ENCODE measurements at places on chromosomes 11 and 22.

- no peak for DNase-seq
Measured at GRCh38 chr22:21933413-21933812, 19.2 kb downstream of the PPM1F start.

- no peak for DNase-seq
Measured at GRCh38 chr11:132008872-132009271, 638.5 kb downstream of the NTM start.

DNA sequence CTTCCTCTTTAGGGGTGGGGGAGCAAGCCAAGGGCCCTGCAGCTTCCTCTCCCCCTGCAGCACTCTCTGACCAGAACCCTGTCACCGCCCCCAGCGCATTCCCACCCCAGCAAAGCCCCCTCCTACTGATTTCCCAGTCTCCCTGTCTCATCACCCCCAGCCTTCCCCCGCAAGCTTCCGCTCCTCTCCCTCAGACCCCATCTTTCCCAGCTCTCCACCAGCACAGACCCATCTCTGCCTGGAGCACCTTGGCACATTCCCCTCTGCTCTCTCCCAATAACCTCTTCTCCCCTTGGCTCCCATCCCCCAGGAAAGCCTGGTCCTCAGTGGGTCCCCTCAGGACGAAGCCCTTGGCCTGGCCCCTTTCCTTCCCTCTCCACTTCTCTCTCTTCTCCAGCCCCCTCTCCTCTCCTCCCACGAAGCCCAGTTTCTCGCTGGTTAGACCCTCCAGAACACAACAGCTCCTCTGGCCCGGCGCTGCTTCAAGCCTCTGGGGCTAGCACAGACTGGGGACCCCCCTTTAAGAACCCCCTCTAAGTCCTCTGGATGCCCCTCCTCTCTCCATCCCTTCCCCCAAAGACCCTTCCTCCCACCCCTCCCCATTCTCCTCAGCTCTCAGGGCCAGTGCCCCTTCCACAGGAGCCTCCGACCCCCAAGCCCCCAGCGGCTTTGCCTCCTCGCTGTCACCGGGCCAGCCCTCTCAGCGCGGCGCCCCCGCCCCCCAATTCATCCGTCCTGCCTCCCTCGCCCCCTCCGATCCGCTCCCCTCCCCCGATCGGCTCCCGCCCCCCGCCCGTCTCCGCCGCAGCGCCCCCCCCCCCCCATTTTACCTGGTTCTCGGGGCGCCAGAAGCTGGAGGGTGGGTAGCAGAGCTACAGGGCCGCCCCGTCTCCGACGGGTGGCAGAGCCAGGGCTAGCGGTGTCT lies 594 bp downstream of the NRXN2 start:
- DNase-seq: no peak

GRCh38 chr11:116984589-116984988 lies 113.6 kb downstream of the SIK3 start:
- no peak for DNase-seq

- DNase-seq: no peak
Measured at GRCh38 chr11:74354036-74354435, 42.6 kb upstream of the P4HA3 start.

DNA sequence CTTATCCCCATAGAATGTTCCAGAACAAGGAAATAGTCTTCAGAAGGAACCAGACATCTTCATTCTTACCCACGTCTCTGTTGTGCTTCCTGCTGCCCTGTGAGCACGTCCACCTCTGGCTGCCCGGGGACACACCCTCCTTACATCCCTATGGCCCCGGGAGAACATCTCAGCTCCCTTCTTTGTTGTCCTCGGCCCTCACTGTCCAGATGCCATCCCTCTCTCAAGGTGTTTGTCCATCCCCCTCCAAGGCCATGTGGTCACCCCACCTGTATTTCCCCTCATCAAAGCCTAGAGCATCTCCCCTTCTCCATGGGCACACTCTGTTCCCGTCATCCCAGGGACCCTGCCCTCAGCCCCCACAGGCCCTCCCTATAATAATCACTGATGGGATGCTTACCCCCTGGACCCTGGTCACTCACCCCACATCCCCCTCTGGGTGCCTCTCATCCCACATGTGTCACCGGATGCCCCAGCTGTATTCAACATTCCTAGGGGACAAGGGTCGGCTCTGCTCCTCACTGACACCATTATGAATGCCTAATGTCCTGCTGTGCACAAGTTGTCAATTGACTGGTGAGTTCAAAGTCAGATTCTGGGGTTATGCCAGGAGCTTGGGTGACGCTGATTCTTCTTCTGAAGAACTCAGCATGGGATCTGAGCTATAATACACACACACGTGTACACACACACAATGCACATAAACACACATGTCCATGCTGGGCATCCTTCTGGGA lies 28.8 kb downstream of the IGLL5 start:
- DNase-seq: no peak

DNA sequence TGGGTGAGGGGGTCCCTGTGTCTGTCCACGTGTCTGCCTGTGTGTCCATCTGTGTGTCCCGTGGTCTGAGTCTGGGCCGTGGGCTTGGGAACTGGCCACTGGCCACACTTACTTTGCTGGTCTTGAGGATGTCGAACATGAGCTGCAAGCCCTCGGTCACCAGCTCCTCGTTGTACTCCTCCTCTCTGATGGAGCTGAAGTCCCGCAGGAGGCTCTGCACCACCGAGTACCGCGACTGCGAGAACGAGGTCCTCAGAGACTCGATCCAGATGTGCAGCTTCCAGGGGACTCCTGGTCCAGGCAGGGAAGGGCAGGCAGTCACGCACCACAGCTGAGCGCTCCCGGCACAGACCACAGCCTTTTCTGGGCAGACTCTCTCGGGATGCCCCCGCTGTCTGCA lies 55.4 kb downstream of the NAT10 start:
- DNase-seq: no peak

GRCh38 chr11:77347948-77348347 lies 46.5 kb upstream of the GDPD4 start:
- no peak for DNase-seq

DNA sequence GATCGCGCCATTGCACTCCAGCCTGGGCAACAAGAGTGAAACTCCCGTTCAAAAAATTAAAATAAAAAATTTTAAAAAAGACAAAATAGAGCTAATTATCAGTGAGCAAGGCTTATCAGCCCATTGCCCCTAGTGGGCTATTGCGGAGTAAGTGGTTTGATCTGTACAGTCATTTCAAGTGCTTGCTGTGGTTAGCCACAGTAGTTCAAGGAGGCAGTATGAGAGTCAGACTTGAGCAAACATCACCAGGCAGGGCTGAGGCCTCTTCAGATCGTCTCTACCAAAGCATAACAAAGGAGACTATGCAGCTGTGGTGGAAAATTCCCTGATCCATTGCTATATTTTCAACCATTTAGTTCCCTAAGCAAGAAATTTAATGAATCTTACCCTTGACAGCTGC lies 4.3 kb upstream of the SBF2 start:
- no peak for DNase-seq

DNA sequence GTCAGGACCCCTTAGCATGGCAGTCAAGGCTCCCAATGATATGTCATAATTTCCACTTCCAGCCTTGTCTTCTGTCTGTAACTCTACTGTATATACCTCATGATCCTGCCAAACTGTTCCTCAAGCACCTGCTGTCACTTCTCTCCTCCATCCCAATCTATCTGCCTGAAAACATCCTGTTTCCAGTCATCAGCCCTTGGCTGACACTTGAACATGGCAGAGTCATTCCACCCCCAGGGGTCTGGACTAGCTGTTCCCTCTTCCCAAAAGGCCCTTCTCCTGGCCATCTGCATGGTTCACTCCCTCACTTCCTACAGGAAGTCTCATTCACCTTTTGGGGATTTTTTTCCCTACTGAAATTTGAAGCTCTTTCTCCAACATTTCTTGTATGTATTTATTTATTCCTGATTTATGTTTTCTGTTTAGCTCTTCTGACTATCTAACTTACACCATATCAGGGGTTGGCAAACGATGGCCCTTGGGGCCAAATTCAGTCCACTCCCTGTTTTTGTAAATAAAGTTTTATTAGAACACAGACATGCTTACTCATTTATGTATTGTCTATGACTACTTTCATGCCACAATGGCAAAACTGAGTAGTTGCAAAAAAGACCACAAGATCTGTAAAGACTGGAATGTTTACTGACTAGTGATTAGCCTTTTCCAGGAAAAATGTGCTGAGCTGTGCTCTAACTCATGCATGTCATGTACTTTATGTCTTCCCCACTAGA lies 278.4 kb downstream of the KIRREL3 start:
- no peak for DNase-seq

- DNase-seq: no peak
Measured at GRCh38 chr11:32366666-32367065, 68.7 kb downstream of the WT1 start.

- DNase-seq: no peak
Measured at GRCh38 chr22:23062616-23063538, 7.4 kb upstream of the GNAZ start.

DNA sequence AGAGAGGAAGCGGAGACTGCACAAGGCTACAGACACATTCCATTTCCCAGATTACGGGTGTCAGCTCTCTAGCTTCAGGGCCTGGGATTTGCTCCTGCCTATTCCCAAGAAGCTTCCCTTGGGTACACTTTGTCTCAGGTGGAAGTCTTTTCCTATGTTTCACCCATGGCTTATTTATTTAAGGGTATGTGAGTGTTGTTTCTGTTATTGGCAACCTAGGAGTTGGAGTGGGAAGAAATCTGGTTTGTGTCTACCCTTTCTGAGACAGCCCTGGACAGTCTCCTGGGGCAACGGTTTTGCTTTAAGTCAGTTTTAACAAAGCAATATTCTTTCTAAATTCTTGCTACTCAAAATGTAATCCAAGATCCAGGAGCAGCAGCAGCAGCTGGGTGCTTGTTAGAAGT lies 127.0 kb downstream of the MICAL2 start:
- DNase-seq: no peak

DNA sequence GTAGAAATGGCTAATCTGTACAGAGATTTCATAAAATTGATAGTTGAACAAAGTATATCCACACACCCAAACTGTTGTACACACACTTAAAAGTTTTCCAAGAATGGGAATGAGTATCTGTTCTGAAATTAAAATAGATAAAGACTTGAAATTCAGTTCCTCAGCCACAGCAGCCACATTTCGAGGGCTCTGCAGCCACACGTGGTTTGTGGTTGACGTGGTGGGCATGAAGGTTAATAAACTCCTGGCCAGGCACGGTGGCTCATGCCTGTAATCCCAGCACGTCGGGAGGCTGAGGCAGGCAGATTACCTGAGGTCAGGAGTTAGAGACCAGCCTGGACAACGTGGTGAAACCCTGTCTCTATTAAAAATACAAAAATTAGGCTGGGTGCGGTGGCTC lies 24.0 kb downstream of the TPST2 start:
- no peak for DNase-seq

GRCh38 chr11:68940651-68941323 lies 37.1 kb downstream of the IGHMBP2 start:
- DNase-seq: no peak

- no peak for DNase-seq
Measured at GRCh38 chr11:32478277-32478731, 43.0 kb upstream of the WT1 start.

- DNase-seq: no peak
Measured at GRCh38 chr22:30205281-30206115, 41.1 kb downstream of the LIF start.

DNA sequence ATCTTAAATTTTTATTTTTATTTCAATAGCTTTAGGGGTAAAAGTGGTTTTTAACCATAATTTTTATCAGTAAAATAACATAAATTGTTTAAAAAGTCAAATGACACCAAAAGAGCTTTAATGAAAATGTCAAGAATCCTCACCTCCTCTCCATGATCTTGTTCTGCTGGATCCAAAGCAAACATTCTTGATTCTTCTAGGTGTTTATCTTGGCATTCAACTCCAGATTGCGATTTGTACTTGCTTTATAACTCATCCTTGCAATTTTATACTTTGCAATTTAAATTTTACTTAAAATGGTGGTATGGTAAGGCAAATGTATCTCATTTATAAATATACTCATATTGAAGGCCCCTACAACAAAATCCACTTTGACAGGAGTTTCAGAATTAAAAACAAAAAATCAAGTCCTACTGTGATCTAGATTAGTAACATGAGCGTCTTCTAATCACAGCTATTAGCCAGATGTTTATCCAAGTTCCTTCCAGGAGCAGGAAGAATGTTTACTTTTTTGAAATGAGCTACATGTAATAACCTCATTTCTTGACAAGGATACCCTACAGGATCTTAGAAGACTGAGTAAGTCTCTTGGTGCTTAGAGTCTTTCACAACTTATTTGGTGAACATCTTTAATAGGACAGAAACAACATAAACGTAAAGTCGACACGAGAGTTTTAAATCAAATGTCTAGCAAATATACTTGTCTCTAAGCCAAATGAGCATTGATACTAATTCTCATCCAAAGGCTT lies 72.4 kb upstream of the CARD18 start:
- no peak for DNase-seq

GRCh38 chr11:36469881-36470802 lies 39.9 kb downstream of the TRAF6 start:
- DNase-seq: no peak

DNA sequence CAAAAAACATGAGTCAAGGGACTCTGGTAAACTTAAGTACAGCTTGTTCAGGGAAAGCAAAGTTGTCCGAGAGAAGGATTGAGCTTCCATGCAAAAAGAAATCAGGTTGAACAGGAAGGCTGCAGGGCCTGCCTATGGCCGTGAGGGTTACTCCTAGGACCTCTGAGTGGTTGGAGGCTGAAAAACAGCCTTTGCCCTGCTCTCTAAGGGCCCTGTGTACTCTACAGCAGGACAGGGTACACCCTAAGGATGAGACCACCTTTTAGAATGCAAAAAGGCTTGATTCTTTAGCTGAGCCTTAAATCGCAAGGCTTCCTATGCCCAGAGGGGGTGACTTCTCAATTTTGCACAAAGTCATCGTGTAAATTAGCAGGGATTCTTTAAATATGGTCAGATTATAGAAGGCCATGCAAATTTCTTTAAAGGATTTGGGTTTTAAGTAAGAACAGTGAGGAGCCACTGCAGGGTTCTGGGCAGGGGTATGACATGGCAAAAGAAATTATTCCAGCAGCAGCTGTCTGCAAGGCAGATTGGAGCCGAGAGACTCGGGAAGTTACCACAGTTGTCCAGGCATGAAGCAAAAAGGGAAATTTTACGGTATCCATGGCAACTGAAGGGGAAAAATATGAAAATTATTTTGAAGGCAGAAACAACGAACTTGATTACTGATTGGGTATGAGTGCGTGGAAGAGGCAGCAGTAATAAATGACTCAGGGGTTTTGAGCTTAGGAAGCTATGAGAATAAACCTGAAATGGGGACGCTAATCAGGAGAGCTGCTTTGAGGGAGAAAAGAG lies 91.8 kb downstream of the FAM76B start:
- no peak for DNase-seq

GRCh38 chr22:31244943-31245451 lies 32.9 kb downstream of the LIMK2 start:
- DNase-seq: no peak

DNA sequence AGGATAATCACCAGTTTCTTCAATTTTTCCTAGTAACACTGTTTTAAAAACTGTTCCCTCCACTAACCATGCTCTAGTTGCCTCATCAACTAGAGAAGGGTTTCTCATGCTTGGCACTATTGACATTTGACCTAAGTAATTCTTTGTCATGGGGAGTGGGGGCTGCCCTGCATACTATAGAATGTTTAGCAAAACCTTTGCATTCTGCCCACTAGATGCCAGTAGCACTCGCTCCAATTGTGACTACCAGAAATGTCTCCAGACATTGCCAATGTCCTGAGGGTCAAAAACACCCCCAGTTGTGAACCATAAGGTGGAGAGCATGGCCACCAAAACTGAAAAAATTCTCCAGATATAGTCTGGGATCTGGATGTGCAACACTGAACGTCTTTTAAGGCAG lies 27.6 kb upstream of the BMAL1 start:
- DNase-seq: no peak

GRCh38 chr11:108278546-108278945 lies 55.7 kb downstream of the ATM start:
- DNase-seq: no peak

GRCh38 chr11:112175599-112175952 lies 264 bp downstream of the BCO2 start:
- DNase-seq: no peak

All from stimulated activated CD4-positive, alpha-beta T cell treated with anti-CD3 and anti-CD28 coated beads, Interleukin-15, amount 100 ng/mL, for 1 hour (primary cell).